ENCODE measurements at places on chromosomes 11 and 22.

- DNase-seq = no peak
These were observed 37.6 kb downstream of the NAT10 start for GRCh38 chr11:34143048-34143447.

- no peak for DNase-seq
These were observed 156.8 kb downstream of the NAV2 start for GRCh38 chr11:19869466-19869865.

GRCh38 chr22:26330971-26331625 lies 98.0 kb upstream of the ASPHD2 start:
- DNase-seq = no peak

DNA sequence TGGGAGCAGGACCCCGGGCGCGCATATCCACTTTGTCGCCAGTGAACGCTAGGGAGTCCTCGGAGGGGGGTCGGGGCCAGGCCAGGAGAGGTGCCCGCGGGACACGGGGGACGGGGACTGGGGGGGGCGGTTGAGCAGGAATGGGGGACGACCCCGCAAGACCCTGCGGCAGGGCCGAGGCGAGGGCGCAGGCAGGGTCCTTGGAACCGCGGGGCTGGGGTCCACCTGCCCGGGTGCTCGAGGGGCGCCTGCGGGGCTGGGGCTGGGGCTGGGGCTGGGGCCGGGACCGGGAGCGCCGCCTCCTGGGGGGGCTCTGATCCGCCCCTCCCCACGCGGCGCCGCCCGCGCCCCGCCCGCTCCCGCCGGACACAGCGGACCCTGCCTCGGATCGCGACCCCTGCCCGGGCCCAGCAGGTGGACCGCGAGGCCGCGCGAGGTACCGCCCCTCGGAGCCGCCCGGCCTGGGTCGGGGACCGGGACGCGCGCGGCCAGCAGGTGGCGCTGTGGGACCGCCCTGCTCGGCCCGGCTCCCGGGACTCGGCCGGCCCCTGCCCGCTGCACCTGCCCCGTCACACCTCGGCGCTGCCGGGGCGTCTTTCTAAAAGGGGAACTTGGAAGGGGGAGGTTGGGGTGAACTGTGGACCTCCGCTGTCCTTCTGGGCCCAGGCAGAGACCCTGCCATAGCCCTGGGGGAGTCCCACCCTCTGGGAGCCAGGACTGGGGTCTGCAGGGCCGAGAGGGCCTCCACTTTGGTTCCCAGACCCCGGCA lies 11.0 kb downstream of the CRELD2 start:
- DNase-seq = peak; percentile 83

- DNase-seq = no peak
These were observed 1296.3 kb downstream of the LRRC4C start for GRCh38 chr11:40162901-40163883.

- DNase-seq = no peak
These were observed 11.4 kb downstream of the MRGPRD start for GRCh38 chr11:68969386-68969785.

GRCh38 chr11:120147950-120148270 lies 10.0 kb upstream of the TRIM29 start:
- no peak for DNase-seq

- no peak for DNase-seq
These were observed 259.5 kb downstream of the CADM1 start for GRCh38 chr11:115244758-115245157.

DNA sequence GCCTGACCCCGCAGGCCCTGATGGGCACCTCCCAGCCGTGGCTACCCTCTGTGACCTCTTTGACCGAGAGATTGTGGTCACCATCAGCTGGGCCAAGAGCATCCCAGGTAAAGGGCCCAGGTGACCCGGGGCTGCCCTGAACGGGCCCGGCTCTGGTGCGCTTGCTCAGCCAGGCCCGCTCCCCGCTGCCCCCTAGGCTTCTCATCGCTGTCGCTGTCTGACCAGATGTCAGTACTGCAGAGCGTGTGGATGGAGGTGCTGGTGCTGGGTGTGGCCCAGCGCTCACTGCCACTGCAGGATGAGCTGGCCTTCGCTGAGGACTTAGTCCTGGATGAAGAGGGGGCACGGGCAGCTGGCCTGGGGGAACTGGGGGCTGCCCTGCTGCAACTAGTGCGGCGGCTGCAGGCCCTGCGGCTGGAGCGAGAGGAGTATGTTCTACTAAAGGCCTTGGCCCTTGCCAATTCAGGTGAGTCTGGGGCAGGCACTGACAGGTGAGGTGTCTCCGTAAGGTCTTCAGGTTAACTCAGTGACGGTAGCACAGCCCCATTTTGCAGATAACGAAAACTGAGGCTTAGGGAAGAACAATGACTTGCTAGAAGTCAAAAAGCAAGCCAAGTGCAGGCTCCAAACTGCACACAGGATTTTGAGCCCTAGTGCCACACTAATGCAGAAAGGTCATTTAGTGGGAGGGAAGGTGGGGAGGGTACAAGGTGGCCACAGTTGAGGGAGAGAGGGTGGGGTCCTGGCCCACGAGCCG lies 2.4 kb downstream of the TRMT112 start:
- no peak for DNase-seq

DNA sequence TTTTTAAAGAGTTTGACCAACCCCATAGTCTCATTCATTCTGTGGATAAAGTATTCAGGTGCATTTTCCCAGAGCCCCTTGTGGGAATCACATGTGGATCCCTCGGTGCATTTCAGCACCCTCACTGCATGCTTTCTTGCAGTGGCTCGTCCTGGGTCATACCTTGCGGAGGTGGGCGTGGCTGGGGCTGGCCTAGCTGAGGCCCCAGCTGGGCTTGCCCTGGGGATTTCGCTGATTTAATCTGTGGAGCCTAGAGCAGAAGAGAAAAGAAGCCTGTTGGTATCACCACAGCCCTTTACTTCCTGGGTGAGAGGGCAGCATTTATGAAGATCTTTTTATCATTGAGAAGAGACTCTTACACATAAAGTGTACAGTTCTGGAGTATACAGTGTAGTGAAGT lies 53.1 kb downstream of the FBXO7 start:
- DNase-seq = no peak

DNA sequence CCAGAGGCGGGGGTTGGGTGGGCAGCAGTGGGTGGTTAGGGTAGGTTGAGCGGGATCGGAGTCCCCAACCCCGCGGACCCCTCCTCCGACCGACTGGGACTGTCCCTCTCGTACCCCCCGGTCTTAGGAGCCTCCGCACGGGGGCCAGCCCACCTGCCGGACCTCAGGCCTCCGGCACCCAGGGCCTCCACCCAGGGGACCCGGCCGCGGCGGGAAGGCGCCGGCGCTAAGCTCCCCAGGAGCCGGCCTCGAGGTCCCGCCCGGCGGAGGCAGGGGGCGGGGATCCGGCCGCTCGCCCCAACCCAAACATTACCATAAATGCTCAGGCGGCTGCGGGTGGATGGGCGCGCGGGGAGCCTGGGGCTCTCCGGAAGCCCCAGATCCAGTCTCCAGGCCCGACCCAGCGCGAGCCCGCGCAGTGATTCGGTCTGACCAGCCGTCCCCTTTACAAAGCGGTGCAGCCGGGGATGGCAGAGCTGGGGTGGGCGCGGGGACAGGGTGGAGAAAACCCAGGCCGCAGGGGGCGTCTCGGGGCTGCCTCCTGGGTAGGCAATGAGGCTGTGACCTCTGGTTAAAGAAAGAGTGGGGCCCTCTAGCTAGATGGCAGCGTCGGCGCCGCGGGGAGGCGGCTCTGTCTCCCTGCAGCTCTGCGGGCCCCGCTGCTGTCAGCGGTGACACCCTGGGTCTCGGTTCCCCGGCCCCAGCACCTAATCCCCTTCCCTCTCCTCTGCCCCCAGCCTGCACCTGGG lies 4.0 kb upstream of the MCAM start:
- peak; percentile 72 for DNase-seq

- no peak for DNase-seq
These were observed 114.6 kb upstream of the SESN3 start for GRCh38 chr11:95345651-95346050.

GRCh38 chr11:115555336-115556090 lies 51.3 kb upstream of the CADM1 start:
- no peak for DNase-seq

- DNase-seq = no peak
These were observed 328.8 kb upstream of the PITPNB start for GRCh38 chr22:28247667-28248363.

- DNase-seq = no peak
These were observed 32.4 kb downstream of the NF2 start for GRCh38 chr22:29635734-29636357.

- no peak for DNase-seq
These were observed 133.2 kb downstream of the ADAMTS15 start for GRCh38 chr11:130581646-130582045.

- DNase-seq = no peak
These were observed 507.6 kb downstream of the MIAT start for GRCh38 chr22:27164781-27165503.

DNA sequence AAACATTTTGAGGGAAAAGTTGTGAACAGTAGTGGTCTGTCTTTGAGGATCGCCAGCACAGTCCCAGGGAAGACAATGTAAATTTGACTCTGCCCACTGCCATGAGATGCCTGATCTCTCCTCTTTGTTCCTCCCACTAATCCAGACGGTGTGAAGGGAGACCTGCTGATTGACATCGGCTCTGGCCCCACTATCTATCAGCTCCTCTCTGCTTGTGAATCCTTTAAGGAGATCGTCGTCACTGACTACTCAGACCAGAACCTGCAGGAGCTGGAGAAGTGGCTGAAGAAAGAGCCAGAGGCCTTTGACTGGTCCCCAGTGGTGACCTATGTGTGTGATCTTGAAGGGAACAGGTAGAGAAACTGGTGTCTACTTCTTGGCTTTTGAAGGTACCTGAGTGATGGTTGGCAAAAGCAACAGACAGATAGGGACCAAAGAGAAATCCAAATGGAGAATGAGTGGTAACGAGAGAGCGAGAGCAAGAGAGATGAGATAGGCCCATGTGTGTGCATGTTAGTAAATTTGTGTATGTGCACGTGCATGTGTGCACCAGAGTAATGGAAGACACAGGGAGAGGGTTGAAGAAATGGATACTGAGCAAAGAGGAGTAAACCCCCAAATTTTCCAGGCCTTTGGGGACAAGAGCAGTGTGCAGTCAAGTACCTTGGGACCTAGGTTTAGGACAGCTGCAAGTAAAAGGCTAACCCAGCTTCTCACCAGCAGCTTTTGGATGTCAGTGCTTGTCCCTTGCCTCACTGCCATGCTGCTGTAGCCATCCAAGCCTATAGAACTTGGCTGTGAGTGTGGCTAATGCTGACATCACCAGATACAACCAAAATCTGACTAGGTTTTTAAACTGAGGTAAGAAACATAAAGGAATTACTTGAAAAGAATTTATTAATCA lies 1.9 kb downstream of the NNMT start:
- no peak for DNase-seq

DNA sequence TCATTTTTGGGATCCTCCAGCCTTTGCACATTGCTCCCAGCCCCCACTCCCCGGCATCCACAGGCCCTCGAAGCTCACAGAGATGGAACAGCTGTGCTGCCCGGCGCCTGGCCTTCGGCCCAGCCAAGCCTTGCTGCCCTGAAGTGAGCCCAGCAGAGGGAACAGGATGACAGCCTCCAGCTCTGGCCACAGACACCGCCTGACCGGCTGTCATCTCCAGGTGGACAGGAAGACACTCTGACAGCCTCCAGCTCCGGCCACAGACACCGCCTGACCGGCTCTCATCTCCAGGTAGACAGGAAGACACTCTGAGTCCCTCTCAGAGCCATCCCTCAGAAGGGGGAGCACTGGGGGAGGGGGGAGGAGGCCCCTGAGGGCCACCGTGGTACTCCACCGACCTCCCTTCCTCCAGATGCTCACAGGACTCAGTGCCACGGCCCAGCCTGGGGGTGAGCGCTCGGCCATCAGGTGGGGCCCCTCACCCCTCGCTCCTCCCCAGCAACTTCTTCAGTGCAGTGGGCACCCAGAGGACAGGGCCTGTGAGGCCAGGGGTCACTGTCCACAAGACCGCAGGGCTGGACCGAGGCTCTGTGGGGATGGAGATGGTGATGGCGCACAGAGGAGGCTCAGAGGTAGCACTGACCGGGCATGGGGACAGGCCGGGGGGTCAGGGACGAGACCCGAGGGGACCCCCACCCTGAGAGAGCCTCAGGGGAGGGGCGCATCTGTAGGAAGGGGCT lies 58.6 kb downstream of the BRD1 start:
- DNase-seq = no peak

GRCh38 chr11:108235192-108235591 lies 12.3 kb downstream of the ATM start:
- DNase-seq = no peak

DNA sequence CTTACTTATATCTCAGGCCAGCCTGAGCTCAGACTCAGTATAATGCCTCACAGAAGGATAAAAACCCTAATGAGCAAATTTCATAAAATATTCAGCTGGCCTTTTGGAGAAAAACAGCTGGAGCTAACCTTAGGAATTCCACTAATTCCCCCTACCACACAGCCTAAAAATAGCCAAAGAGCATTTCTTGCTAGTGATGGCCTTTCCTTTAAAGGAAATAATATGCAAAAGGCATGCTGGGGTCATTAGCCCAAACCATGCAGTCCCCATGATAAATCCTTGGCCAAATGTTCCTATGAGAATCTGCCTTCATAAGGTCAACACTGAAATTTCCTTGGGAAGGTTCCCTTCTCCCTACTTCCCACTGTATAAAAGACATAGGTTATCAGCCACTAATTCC lies 38.2 kb downstream of the SYTL2 start:
- DNase-seq = no peak

Data from activated naive CD4-positive, alpha-beta T cell treated with anti-CD3 and anti-CD28 coated beads, Interleukin-2, amount 50 U/mL, for 72 hours (primary cell).